Central memory CD4-positive, alpha-beta T cell (primary cell): ENCODE measurements at places on chromosomes 6 and 20.

- no peak for DNase-seq
These were observed 747.6 kb downstream of the RFPL4B start for GRCh38 chr6:113094779-113095178.

DNA sequence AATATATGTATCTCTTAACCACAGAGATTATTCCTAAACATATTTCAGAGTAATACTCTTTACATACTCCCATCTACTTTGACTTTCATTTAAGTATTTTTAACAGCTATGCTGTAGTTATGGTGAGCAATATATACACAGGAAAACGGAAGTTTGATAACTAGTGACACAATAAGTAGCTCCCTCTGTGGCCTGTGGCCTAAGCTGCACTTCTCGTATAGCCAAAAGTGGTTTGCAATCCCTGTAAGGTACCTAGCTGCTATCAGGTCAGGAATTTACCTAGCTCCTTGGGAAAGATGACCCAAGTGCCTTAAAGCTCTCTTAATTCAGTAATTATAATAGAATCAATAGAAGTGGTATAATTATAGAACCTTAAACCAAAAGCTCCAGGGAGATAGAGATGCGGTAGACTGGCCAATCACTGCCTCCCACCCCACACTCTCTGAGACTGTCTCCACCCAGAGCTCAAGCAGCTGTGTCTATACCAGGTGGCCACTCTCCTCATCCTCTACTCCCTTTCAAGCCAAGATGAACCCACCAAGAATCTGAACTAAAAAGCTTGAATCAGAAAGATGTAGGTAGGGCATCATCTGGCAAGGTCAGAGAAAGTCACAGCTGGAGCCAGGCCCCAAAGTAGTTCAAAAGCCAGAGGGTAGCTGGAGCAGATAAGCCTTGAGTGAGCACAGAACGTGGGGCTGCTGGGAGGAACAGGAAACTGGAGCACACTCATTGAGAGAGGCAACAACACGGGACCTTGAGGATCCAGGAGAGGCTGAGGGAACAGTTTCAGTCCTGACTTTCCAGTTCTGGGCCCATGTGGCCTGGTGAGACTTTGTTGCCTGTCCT is 84.9 kb upstream of the ASF1A start:
- peak; percentile 49 for DNase-seq

GRCh38 chr20:47667086-47667485 is 118.2 kb downstream of the SULF2 start:
- DNase-seq: no peak

GRCh38 chr6:133854364-133855275 is 34.3 kb upstream of the TCF21 start:
- no peak for DNase-seq

DNA sequence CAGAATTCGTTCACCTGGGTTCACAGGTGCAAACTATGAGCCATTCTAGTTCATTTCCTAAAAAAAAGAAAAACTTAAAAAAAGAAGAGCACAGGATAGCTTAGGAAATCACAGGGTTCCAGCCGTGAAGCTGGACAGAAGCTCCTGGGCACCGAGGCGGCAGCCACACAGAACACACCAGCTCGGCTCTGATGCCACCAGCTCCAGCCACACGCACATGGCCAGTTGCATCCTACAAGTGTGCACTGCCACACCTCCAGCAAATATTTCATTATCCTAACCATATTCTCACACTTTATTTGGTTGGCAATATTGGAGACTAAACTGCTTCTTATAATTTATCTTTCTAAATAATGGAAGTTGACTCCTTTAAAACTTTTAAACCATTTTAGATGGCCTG is 26.2 kb upstream of the AFDN start:
- no peak for DNase-seq

- no peak for DNase-seq
These were observed 23.5 kb downstream of the TOX2 start for GRCh38 chr20:43938017-43938655.

GRCh38 chr20:8423482-8423881 is 291.4 kb downstream of the PLCB1 start:
- DNase-seq: no peak

DNA sequence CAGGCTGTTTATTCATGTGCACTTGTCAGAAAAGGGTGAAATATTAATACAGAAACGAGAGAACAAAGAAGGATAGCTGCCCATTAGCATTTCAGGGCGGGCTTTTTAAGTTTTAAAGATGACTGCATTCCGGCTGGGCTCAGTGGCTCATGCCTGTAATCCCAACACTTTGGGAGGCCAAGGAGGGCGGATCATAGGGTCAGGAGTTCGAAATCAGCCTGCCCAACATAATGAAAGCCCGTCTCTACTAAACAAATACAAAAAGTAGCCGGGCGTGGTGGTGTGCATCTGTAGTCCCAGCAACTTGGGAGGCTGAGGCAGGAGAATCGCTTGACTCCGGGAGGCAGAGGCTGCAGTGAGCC is 130.5 kb downstream of the HFE start:
- DNase-seq: no peak

DNA sequence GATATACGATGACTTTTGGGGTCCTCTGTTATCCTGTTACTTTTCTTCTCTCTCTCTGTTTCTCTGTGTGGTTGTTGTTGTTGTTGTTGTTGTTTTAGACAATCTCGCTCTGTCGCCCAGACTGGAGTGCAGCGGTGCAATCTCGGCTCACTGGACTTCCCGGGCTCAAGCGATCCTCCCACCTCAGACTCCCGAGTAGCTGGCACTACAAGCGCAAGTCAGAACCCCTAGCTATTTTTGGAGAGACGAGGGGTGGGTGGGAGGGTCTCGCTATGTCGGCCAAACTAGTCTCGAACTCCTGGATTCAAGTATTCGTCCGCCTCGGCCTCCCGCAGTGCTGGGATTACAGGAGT is 19.1 kb upstream of the ABT1 start:
- no peak for DNase-seq

- DNase-seq: no peak
These were observed 42.6 kb upstream of the PXDC1 start for GRCh38 chr6:3794092-3794491.

- no peak for DNase-seq
These were observed 95.4 kb downstream of the BCAS1 start for GRCh38 chr20:53974785-53975555.

DNA sequence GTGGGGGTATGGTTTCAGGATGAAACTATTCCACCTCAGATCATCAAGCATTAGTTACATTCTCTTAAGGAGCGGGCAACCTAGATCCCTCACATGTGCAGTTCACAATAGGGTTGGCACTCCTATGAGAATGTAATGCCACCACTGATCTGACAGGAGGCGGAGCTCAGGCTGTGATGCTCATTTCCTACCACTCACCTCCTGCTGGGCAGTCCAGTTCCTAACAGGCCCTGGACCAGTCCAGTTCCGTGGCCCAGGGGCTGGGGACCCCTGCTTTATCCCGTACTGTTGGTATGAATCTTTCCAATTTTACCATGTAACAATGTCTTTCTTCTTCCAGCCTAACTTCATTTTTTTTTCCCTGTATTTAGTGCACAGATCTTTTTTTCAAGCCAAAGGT is 94.9 kb downstream of the OGFRL1 start:
- DNase-seq: no peak

- no peak for DNase-seq
These were observed 125.1 kb upstream of the BTBD3 start for GRCh38 chr20:11792568-11792953.

- DNase-seq: no peak
These were observed 73.2 kb downstream of the INSM1 start for GRCh38 chr20:20440886-20441658.

- DNase-seq: no peak
These were observed 39.7 kb upstream of the COL10A1 start for GRCh38 chr6:116165596-116165995.

- DNase-seq: no peak
These were observed 9.8 kb downstream of the NEDD9 start for GRCh38 chr6:11222385-11223277.

DNA sequence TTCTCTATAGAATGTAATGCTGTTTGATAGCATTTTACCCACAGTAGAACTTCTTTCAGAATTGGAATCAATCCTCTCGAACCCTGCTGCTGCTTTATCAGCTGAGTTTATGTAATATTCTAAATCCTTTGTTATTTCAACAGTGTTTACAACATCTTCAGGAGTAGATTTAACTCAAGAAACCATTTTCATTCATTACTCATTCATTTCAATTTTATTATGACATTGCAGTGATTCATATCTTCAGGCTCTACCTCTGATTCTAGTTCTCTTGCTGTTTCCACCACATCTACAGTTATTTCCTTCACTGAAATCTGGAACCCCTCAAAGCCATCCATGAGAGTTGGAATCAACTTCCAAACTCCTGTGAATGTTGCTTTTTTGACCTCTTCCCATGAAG is 93.7 kb downstream of the ZFAND3 start:
- no peak for DNase-seq

GRCh38 chr6:45574014-45574461 is 196.3 kb upstream of the SUPT3H start:
- no peak for DNase-seq

DNA sequence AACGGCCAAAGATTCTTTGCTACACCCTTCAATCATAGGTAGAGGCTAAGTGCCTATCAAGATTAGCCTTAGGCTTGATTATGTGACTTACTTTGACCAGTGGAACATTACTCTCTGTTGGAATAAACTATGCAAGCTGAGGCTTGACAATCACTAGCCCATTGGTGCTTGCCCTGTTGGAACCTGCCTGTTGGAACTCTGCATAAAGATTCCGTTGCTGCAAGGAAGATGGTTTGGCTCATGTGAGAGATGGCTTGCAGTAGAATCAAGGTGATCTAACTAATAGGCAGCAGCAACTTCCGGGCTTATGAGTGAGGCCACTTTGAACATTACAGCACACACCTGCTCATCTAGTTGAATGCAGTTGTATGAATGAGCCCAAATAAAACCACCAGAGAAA is 227.7 kb upstream of the TSHZ2 start:
- no peak for DNase-seq

GRCh38 chr6:117607511-117607910 is 5.2 kb upstream of the GOPC start:
- DNase-seq: no peak

GRCh38 chr20:35018590-35019371 is 63.1 kb downstream of the MYH7B start:
- DNase-seq: no peak

DNA sequence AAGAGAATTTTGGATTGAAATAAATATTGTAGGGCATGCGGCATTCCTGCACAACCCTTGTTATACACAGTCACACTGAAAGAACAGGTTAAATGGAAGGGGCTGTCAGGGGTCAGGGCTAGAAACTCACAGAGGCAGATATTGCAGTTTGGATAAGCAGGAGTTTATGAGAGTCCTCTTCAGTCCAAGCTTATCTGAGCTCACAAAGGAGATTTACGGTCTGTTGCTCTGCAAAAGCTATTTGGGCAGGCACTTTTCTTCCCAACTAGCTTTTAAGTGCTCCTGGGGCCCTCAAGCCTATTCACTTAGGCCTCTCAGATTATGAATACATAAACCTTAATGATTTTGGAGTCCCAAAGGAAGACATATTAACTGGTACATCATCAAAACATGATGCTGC is 156.2 kb downstream of the SOX4 start:
- no peak for DNase-seq

- no peak for DNase-seq
These were observed 5.5 kb downstream of the OGFRL1 start for GRCh38 chr6:71294121-71294523.

- DNase-seq: no peak
These were observed 11.5 kb upstream of the POPDC3 start for GRCh38 chr6:105191351-105191750.

DNA sequence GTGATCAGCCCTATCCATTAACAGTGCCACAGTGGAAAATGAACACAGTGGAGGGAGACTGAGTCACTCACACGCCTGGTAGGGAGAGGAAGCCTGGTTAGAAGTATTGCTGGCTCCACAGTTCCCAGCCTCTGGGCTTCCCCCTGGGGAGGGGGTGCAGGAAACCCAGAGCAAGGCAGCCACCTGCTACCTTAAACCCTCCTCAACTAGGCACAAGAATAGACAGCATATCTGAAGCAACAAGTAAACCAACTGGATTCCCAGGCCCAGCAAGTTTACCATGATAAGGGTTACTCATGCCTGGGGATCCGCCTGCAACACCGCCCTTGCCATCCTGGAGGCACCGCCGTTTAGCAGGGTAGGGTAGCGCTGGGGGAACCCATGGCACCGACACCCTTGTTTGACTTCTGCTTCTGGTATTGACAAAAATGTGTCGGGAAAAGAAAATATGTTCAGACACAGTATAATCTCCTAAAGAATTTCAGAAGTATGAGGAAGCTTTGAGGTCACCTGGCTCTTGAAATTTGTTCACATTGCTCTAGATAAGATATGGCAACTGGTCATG is 38.3 kb downstream of the SLC22A23 start:
- no peak for DNase-seq

- no peak for DNase-seq
These were observed 108.4 kb upstream of the SIM1 start for GRCh38 chr6:100573166-100573565.

GRCh38 chr20:12358006-12358654 is 440.4 kb downstream of the BTBD3 start:
- no peak for DNase-seq

GRCh38 chr6:168542301-168542700 is 101.3 kb downstream of the SMOC2 start:
- no peak for DNase-seq

DNA sequence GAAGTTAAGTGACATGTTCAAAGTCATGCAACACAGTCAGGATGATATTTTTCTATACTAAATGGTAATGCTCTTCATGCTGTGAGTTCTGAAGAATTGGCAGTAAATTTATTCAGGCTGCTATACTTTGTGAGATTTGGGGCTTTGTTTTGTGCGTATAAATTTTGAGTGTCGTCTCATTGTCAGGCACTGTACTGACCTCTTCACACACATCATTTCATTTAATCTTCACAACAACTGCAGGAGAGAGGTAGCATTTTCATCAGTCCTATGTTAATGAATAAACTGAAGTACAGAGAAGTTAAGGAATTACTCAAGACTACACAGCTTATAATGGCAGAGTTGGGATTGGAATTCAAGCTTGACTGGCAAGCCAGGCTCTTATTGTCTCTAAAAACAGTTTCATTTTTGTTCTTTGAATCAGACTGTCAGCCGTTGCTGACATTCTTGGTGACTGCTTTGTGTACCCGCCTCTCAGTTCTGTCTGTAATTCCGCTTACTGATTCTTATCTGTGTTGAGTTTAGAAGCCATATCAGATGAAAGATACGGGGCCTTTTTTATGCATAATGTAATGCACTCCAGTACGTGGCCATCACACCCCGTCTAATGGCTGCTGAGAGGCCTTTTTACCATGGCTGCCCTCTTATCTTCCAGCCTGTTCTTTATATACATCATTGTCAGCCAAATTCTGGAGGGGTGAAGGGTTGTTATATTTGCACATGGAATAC is 274.9 kb downstream of the UTRN start:
- DNase-seq: peak; percentile 64

- no peak for DNase-seq
These were observed 191.6 kb upstream of the PRDM1 start for GRCh38 chr6:105894556-105894955.
